ENCODE measurements at places on chromosomes 3 and 15.

GRCh38 chr3:182979674-182980191 is 605 bp downstream of the DCUN1D1 start:
- DNase-seq, result peak; percentile 26

GRCh38 chr3:153291059-153291685 is 129.1 kb downstream of the RAP2B start:
- no peak for DNase-seq

DNA sequence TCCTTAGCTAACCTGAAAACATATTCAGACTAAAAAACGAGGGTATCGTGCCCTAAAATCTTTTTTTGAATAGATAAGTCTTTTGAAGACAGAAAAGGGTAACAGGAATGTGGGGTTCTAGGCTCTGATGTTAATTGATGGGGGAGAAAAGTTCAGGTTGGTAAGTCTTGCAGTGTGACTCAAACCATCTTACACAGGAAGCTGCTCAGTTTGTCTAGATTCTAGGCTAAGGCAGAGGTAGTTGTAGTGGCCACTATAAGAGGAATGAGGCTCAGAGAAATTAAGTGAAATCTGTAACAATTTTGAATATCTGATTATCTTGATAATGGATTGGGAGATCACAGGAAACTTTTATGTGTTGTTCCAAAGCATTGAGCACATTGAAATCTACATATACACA is 267.9 kb downstream of the PDCD6IP start:
- no peak for DNase-seq

- no peak for DNase-seq
Observed at GRCh38 chr15:26261966-26262365, 398.8 kb upstream of the ATP10A start.

DNA sequence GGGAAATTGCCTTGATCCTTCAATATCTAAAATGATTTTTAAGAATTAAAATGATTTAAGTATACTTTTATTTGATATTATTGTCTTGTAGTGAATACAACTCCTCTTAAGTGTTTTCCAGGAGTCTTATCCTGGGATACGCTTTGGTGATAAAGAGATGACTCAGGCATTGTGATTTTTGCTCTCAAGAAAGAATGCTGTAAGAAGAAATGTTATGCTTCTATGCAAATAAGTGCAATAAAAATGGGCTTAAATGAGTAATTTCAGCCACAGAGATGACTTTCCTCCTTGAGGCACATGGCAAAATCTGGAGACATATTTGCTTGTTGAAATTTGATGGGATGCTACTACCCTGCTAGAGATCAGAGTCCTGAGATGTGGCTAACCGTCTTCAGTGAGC is 358.6 kb upstream of the BCHE start:
- DNase-seq, result no peak

- DNase-seq, result no peak
Observed at GRCh38 chr15:80003171-80003570, 32.2 kb upstream of the BCL2A1 start.

GRCh38 chr3:145370870-145371269 is 790.1 kb downstream of the PLOD2 start:
- DNase-seq, result no peak

DNA sequence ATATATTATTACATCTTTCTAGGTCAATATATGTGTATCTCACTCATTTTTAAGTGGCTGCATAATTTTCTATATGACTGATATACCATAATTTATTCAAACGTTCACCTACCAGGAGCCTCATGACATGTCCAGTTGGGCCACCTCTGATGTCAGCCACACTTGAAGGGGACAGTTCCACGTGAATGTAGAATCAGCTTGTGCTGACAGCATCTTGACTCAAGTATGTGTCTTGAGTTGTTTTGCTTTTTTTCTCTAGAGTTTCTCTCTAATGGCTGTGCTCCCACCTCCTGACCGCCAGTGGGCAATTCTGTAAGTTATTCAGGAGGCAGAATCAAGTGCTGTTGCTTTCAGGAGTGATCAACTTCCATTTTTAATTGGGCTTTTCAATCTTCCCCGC is 237.9 kb downstream of the NFKBIZ start:
- DNase-seq, result no peak

- DNase-seq, result no peak
Observed at GRCh38 chr3:116939550-116939949, 230.0 kb downstream of the TUSC7 start.

DNA sequence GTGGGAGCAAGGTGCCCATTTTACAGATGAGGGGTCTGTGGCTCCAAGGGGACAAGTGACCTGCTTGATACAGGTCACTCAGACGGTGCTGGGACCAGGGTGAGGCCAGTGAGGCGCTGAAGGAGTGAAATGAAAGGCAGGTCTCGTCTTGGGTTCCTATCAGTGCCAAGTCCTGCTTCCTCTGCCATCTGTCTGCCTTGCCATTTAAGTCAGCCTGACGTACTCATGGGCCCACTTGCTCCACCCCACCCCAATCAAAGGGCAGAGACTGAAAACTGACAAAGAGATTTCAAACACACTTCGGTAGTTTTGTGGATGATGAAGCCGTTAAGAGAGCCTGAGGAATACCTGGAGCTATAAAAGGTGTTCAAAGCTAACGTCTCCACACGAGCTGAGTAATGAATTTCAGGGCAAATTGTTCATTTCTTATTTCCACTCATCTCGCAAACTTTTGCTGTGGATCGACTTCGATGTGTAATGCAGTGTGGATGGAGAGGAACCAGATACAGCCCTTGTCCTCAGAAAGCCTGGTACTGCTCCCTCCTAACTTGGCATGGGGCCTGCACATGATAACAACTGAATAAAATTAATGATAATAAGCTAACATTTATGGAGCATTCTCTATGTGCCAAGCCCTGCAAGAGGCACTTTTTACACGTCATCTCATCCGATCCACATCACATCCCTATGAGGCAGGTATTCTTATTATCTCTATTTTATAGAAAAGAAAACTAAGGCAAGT is 36.6 kb downstream of the ATP2B2 start:
- no peak for DNase-seq
